ENCODE measurements at places on chromosomes 3 and 15. TPM values are rescaled to one million over a fixed set of nuclear protein-coding genes. Genes with fewer than 3 reads are reported as not detected.

Gene SLC28A1
- not detected for total RNA-seq

DNA sequence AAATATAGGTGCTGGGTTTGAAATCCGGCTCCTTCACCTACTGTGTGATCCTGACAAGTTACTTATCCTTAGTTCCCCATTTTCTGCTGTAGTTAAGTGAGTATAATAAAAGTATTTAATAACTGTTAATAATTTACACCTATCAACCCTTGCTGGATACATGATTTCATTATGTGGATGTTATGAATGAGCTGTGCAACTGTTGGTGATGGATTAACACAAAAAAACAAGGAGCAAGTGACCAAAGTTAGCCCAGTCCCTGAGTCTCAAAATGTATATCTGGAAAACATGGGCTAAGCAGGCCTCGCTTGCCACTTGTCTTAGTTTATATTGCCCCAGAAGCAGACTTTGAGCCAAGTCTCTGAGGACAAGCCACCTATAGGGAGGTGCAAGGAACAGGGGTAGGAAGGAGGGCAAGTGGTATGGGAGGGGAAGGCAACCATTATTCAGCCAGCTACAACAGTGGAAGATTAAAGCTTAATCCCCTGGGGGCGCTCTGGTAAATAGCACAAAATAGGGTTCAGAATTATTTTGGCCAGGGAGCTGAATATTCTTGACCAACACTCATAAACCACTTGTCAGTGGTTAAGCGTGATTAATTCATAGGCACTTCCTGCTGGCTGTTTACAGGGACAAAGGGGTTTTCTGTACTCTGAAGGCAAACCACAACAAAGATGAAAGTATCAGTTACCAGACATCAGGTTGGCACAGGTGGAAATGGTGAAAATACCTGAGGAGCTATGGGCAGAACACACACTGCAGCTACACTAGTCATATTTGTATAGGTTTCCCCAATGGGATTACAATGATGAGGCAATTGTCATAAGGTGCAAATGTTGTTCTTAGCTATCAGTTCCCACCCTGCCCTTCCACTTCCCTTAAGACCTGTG is 76.2 kb downstream of the TRIM42 start:
- no peak for DNase-seq

Gene SLC51A
- 32.1 TPM for total RNA-seq

DNA sequence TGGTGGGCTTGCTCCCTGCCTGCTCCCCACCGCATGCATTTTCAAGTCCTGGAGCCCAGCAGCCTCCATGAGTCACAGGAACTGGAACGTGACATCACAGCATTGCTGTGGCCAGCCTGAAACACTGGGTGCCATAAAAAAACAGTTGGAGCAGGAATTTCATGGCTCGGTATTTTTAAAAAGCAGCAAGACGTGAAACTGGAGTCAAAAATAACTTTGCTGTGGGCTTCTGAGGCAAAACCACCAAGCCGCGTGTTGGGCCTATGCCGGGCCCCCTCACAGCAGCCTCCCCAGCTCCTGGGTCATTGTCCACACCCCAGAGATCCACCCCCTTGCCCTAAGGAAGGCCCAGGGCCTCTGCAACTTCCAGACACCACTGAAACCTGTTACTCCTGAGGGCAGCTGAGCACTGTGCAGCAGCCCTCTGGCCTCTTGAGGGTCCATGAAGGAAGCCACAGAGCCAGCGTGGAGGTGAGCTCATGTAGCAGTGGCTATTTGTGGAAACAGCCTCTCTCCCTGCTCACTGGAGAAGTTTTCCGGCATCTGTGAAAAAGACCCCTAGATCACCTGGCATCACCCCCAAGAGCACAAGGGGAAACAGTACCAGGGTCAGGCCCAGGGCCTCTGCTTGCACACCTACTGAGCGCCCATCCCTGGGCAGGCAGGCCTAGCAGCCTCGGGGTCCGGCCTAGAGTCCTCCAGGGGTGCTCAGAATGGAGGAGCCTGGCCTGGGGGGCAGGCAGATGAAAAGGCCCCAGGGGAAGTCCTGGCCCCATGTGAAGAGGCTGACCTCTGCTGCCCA is 34.0 kb upstream of the DUSP7 start:
- no peak for DNase-seq
